ENCODE measurements at places on chromosomes 5 and 9.

DNA sequence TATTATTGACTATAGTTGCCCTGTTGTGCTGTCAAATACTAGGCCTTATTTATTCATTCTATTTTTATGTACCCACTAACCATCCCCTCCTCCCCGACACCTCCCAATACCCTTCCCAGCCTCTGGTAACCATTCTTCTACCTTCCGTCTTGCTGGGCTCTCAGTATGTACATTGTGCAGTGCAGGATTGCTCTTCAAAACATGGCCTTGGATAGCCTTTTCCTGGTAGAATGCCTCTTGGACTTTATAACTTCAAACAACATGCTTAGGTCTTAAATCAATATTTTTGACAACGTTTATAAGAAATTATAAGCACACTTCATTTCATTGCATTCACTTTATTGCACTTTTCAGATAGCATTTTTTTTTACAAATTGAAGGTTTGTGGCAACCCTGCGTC, 172.6 kb upstream of the ACTBL2 start:
- no peaks in the 10 kb centered on the region for H3K27me3 ChIP-seq
- H3K27ac ChIP-seq, result no peak overlapping the region
- H3K36me3 ChIP-seq, result no peaks in the 10 kb centered on the region
- no peaks in the 10 kb centered on the region for H3K4me1 ChIP-seq

GRCh38 chr9:30928045-30928444, 1456.4 kb upstream of the ACO1 start:
- no peak overlapping the region for H3K4me3 ChIP-seq
- H3K36me3 ChIP-seq, result no peaks in the 10 kb centered on the region
- H3K27ac ChIP-seq, result no peak overlapping the region
- H3K4me1 ChIP-seq, result no peaks in the 10 kb centered on the region
- DNase-seq, result no peak

- H3K36me3 ChIP-seq, result no peaks in the 10 kb centered on the region
- no peaks in the 10 kb centered on the region for H3K4me1 ChIP-seq
- H3K27me3 ChIP-seq, result peaks cover 9% of the 10 kb centered on the region
- no peak for DNase-seq
These were observed 6.6 kb upstream of the PTPN3 start for GRCh38 chr9:109504689-109505088.

- H3K4me1 ChIP-seq, result no peaks in the 10 kb centered on the region
- no peak for DNase-seq
- no peaks in the 10 kb centered on the region for H3K27me3 ChIP-seq
These were observed 300.5 kb downstream of the COX7C start for GRCh38 chr5:86918246-86918645.

DNA sequence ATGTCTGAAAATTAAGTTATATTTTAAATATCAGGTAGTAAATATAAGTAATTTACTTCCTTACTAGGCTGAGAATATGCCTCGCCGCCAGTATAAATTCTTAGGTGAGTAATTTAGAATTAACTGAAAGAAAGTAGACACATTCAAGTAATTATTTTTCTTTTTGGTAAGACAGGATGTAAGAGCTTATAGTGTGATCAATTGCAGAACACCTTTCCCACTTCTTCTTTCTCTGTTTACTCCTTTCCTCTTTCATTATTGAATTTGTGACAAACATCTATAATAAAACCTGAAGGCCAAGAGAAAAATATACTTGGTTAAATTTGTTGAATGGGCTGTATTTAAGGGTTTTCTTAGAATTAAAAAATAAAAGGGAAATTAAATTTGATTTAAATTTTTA, 195.1 kb upstream of the CDKN2B start:
- H3K4me3 ChIP-seq, result peak overlapping the region; percentile 23
- peak overlapping the region; percentile 67 for H3K27ac ChIP-seq
- peaks cover 49% of the 10 kb centered on the region for H3K4me1 ChIP-seq
- no peaks in the 10 kb centered on the region for H3K27me3 ChIP-seq
- no peaks in the 10 kb centered on the region for H3K36me3 ChIP-seq

DNA sequence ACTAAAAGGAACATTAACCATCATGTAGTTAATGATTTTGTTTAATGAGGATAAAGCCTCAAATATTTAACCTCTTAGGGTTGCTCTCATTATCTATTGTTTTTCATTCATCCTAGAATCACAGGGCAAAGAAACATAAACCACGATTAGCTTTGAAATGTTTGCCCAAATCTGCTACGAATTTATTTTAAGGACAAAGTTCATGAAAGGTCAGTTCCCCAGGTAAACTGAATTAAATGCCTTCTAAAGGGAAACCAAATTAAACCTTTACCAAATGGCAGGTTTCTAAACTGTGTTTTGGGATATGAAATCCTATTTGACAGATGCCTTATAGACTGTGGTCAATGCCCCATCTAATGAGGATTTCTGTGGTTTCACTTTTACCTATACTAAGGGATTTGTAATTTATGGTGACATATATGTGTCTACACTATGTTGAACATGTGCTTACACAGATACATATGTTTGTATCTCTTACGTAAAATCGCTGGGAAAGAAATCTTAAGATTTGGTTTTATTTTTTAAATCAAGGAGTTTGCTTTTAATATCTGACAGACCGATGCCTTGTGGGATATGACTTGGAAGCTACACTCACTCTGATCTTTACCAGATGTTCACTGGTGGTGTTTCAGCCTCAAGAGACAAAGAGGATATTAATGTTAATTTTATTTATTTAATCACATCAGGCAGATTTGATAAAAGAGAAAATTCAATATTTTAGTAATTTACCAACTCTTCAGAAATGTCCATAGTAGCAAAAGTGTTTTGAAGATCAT, 188.4 kb downstream of the GLIS3 start:
- no peaks in the 10 kb centered on the region for H3K4me1 ChIP-seq
- no peak overlapping the region for H3K4me3 ChIP-seq
- H3K27me3 ChIP-seq, result no peaks in the 10 kb centered on the region
- no peak for DNase-seq
- H3K36me3 ChIP-seq, result no peaks in the 10 kb centered on the region

DNA sequence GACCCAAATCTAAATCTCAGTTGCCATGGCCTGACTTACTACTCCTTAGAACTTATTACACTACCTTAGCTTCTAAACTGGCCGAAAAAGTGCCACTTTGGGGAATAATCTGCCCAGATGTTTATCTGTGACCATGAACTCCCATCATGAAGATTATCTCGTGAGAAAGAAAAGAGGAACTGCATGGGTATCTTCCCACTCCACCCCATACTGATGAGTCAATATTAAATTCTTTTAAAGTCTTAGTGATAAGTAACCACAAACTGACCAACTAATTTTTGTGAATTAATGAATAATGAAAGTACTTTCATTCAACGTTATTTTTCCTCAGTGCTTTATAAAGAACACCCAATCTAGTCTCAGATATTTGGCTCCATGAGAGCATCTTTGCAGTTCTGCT, 493.5 kb downstream of the EBF1 start:
- no peaks in the 10 kb centered on the region for H3K27me3 ChIP-seq
- no peak overlapping the region for H3K4me3 ChIP-seq
- no peaks in the 10 kb centered on the region for H3K4me1 ChIP-seq
- H3K27ac ChIP-seq, result no peak overlapping the region
- no peak for DNase-seq

- no peak for DNase-seq
- no peak overlapping the region for H3K4me3 ChIP-seq
- H3K36me3 ChIP-seq, result no peaks in the 10 kb centered on the region
- H3K27me3 ChIP-seq, result no peaks in the 10 kb centered on the region
- no peak overlapping the region for H3K27ac ChIP-seq
These were observed 27.1 kb upstream of the IFNA14 start for GRCh38 chr9:21266733-21267484.

- H3K36me3 ChIP-seq, result no peaks in the 10 kb centered on the region
- no peaks in the 10 kb centered on the region for H3K27me3 ChIP-seq
- peak overlapping the region; percentile 13 for H3K4me3 ChIP-seq
- peak; percentile 4 for DNase-seq
These were observed 1425.4 kb downstream of the FOXD4L5 start for GRCh38 chr9:63859475-63860215.

DNA sequence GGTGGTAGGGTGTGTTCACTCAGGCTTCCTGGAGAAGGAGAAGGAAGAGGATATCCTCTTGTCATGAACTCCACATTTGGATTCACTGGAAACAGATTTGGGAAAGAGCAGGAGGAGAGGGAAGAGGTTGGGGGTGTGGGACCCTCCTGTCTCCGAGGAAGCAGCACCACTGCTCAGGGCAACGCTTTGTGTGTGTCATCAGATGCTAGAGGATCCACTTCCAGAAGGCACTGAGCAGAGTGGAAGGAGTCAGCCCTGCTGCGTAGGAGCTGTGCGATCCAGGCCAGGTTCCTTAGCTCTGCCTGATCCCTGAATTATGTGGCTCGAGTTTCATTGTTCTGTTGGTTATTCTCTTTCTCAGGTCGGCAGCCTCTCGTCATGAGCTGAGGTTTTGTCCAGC, 37.3 kb upstream of the TJP2 start:
- no peaks in the 10 kb centered on the region for H3K36me3 ChIP-seq
- no peaks in the 10 kb centered on the region for H3K27me3 ChIP-seq
- no peak for DNase-seq

- no peaks in the 10 kb centered on the region for H3K27me3 ChIP-seq
- H3K36me3 ChIP-seq, result no peaks in the 10 kb centered on the region
- H3K4me3 ChIP-seq, result no peak overlapping the region
- H3K27ac ChIP-seq, result no peak overlapping the region
- no peak for DNase-seq
- H3K4me1 ChIP-seq, result no peaks in the 10 kb centered on the region
These were observed 23.2 kb upstream of the ADAMTS16 start for GRCh38 chr5:5116956-5117355.

DNA sequence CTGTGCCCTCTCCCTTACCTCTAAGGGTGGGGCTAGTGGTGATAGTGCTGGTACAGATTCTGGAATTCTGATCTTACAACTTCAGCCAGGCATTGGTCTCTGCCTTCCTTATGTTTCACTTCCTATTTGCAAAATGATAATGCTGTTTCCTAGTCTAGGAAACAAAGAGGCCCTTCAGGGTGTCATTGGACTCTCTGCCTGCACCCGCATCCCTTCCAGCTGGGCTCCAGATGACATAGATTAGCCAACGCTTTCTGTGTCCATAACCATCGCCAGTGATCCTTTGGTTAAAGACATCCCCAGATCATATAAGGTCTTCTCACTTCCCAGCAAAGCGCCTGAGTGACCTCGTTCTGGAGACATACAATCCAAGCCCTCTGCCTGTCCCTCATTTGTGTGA, 180.7 kb downstream of the ERCC6L2 start:
- no peak for DNase-seq
- H3K4me1 ChIP-seq, result no peaks in the 10 kb centered on the region
- H3K27ac ChIP-seq, result no peak overlapping the region
- H3K27me3 ChIP-seq, result no peaks in the 10 kb centered on the region

DNA sequence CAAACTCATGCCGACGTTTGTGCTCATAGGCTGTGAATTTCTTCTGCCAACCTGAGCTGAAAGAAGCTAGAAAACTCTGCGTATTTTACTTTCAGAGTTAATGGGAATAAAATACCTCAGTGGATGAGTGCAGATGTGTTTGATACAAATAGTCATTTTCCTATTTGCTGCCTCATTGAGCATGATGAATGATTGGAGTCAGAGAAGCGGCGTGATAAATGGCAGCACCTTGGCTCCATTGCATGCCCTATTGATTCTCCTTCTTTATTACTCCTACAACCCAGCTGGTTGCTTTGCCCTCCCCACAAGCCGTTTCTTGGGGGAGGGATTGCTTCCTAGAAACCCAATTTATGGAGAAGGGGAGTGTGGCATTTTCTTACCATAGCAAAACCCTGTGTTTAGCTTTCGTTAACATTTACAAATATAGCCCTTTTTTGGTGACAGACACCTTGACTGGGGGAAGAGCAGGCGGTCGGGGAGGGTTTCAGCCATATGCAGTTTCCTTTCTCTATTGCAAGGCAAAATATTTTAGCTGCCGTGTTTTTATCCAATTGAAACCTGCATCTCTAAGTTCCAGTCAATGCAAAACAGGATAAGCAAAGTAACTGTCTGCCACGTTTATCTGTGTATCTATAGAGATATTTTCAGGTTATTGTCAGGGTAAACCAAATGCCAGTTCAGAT, 93.1 kb upstream of the TBCA start:
- no peaks in the 10 kb centered on the region for H3K36me3 ChIP-seq
- no peaks in the 10 kb centered on the region for H3K4me1 ChIP-seq
- DNase-seq, result no peak
- H3K4me3 ChIP-seq, result no peak overlapping the region
- no peak overlapping the region for H3K27ac ChIP-seq

GRCh38 chr9:134988706-134989105, 71.0 kb upstream of the FCN1 start:
- no peak overlapping the region for H3K27ac ChIP-seq
- H3K4me1 ChIP-seq, result no peaks in the 10 kb centered on the region
- DNase-seq, result no peak

GRCh38 chr5:180330270-180330648, 22.9 kb downstream of the GFPT2 start:
- H3K4me1 ChIP-seq, result no peaks in the 10 kb centered on the region
- H3K4me3 ChIP-seq, result no peak overlapping the region
- DNase-seq, result no peak
- H3K36me3 ChIP-seq, result no peaks in the 10 kb centered on the region

DNA sequence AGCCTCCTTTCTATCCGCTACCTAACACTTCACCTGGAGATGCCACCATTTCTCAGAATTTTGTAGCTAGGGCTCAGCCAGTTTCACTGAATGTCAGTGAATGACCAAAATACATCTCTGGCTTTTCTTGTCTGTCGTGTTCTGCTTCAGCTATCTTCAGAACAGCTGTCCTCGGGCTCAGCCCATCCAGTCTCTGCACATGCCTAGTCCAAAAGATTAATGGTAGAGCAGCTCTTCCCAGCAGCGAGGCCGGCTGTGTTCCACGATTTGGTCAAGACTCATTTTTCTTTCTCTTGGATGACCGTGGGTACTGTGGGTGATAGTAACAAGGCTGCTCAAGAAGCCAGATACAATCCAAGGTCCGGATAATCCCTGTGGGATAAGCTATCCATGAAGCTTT, 342.8 kb downstream of the GABRG2 start:
- no peaks in the 10 kb centered on the region for H3K4me1 ChIP-seq
- no peak overlapping the region for H3K4me3 ChIP-seq
- no peak for DNase-seq

- H3K36me3 ChIP-seq, result no peaks in the 10 kb centered on the region
- no peak overlapping the region for H3K27ac ChIP-seq
- H3K27me3 ChIP-seq, result no peaks in the 10 kb centered on the region
- no peaks in the 10 kb centered on the region for H3K4me1 ChIP-seq
These were observed 389.8 kb downstream of the NR2F1-AS1 start for GRCh38 chr5:93191035-93191817.

GRCh38 chr9:34084562-34084961, 35.9 kb upstream of the UBAP2 start:
- H3K4me1 ChIP-seq, result peaks cover 4% of the 10 kb centered on the region
- H3K4me3 ChIP-seq, result no peak overlapping the region
- DNase-seq, result no peak
- no peaks in the 10 kb centered on the region for H3K27me3 ChIP-seq

- H3K27me3 ChIP-seq, result no peaks in the 10 kb centered on the region
- H3K4me1 ChIP-seq, result no peaks in the 10 kb centered on the region
- no peak for DNase-seq
- H3K4me3 ChIP-seq, result no peak overlapping the region
- no peak overlapping the region for H3K27ac ChIP-seq
- no peaks in the 10 kb centered on the region for H3K36me3 ChIP-seq
These were observed 297.5 kb upstream of the COX7C start for GRCh38 chr5:86320266-86320665.

DNA sequence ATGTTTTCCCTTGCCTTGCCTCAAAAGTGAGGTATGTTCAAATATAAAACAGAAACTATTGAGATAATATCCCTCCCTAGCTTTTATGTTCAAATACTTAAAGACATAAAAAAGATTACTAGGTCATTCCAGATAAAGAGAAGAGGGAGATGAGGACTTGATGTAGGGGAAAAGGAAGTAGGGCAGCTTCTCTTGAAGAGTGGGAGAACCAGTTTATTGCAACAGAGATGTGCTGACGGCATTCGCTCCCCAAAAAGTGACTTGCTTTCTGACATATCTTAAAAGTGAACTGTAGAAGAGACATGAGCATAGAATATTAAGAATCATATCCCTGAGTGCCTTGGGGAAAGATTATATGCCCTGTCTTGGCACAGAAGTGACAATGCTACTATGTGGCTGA, 330.2 kb upstream of the NREP start:
- no peak overlapping the region for H3K27ac ChIP-seq
- DNase-seq, result no peak
- H3K4me3 ChIP-seq, result no peak overlapping the region

All from B cell (primary cell).